ENCODE measurements at places on chromosomes 6 and 20. TPM values are rescaled to one million over a fixed set of nuclear protein-coding genes. Genes with fewer than 3 reads are reported as not detected.

DAAM2 gene
- total RNA-seq, result 31.8 TPM

BMP7 gene
- total RNA-seq, result 3.7 TPM

CEP57L1 gene
- 20.4 TPM for total RNA-seq

OVOL2 gene
- not detected for total RNA-seq

KHDC1L gene
- not detected for total RNA-seq

SS18L1 gene
- total RNA-seq, result 11.5 TPM

KCNG1 gene
- 0.52 TPM for total RNA-seq

PTCHD4 gene
- 0.52 TPM for total RNA-seq

ZFP57 gene
- not detected for total RNA-seq

ANKRD66 gene
- total RNA-seq, result not detected

UBR2 gene
- 24.0 TPM for total RNA-seq

UBD gene
- total RNA-seq, result 1.6 TPM

TBC1D32 gene
- 14.6 TPM for total RNA-seq

ZSCAN16 gene
- 3.7 TPM for total RNA-seq

POU5F1 gene
- not detected for total RNA-seq

ROMO1 gene
- 103 TPM for total RNA-seq

OR2H1 gene
- not detected for total RNA-seq

DST gene
- 183 TPM for total RNA-seq

NINL gene
- 5.7 TPM for total RNA-seq

ECT2L gene
- total RNA-seq, result under 0.01 TPM

GRIK2 gene
- total RNA-seq, result 3.7 TPM

PNPLA1 gene
- total RNA-seq, result not detected

FOXP4 gene
- 1.6 TPM for total RNA-seq

EYS gene
- 2.1 TPM for total RNA-seq

MUC22 gene
- total RNA-seq, result not detected

HSP90AB1 gene
- 474 TPM for total RNA-seq

CDK19 gene
- 11.0 TPM for total RNA-seq

TRIM15 gene
- total RNA-seq, result not detected

PSORS1C1 gene
- under 0.01 TPM for total RNA-seq

NKAPL gene
- 0.52 TPM for total RNA-seq

LAMA2 gene
- 187 TPM for total RNA-seq

C20orf202 gene
- total RNA-seq, result 0.52 TPM

SYCP2L gene
- total RNA-seq, result 1.6 TPM

GJA10 gene
- total RNA-seq, result not detected

HLA-DQA1 gene
- 1.0 TPM for total RNA-seq

KLHDC3 gene
- 267 TPM for total RNA-seq

GRM1 gene
- under 0.01 TPM for total RNA-seq

All from skeletal muscle tissue (tissue), 5 donors.